Astrocyte (in vitro differentiated cells and primary cell): ENCODE measurements at places on chromosomes 6 and 20. TPM values are rescaled to one million over a fixed set of nuclear protein-coding genes. Genes with fewer than 3 reads are reported as not detected.

- no peaks in the 10 kb centered on the region for H3K4me1 ChIP-seq
- DNase-seq, result no peak
- H3K4me3 ChIP-seq, result no peak overlapping the region
- H3K27ac ChIP-seq, result no peak overlapping the region
- H3K36me3 ChIP-seq, result no peaks in the 10 kb centered on the region
- no peaks in the 10 kb centered on the region for H3K27me3 ChIP-seq
Measured at GRCh38 chr20:18904624-18905023, 91.0 kb downstream of the SCP2D1 start.

DNA sequence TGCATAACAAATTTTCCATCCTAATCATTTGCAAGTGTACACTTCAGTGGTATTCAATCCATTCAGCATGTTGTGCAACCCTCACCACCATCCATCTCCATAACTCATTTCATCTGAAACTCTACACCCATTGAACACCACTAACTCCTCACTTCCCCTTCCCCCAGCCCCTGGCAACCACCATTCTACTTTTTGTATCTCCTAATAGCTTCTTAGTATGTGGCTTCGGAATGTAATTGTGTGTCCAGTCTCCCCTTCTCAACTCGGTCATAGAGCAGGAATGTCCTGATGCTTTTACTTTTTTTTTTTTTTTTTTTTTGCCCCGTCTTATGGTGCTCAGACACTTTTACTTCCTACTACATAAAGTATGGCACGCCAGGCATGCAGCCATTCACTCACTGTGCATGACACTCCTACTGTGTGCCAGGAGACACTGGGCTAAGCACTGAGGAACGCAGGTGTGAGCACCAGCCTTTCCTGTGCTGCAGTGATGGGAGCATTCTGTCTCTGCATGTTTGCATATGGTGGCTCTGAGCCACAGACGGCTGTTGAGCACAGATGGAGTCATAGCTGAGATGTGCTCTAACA is 15.3 kb downstream of the HCK start:
- peak; percentile 90 for DNase-seq
- H3K36me3 ChIP-seq, result no peaks in the 10 kb centered on the region
- H3K4me1 ChIP-seq, result no peaks in the 10 kb centered on the region
- no peak overlapping the region for H3K27ac ChIP-seq
- peaks cover 6% of the 10 kb centered on the region for H3K27me3 ChIP-seq

DNA sequence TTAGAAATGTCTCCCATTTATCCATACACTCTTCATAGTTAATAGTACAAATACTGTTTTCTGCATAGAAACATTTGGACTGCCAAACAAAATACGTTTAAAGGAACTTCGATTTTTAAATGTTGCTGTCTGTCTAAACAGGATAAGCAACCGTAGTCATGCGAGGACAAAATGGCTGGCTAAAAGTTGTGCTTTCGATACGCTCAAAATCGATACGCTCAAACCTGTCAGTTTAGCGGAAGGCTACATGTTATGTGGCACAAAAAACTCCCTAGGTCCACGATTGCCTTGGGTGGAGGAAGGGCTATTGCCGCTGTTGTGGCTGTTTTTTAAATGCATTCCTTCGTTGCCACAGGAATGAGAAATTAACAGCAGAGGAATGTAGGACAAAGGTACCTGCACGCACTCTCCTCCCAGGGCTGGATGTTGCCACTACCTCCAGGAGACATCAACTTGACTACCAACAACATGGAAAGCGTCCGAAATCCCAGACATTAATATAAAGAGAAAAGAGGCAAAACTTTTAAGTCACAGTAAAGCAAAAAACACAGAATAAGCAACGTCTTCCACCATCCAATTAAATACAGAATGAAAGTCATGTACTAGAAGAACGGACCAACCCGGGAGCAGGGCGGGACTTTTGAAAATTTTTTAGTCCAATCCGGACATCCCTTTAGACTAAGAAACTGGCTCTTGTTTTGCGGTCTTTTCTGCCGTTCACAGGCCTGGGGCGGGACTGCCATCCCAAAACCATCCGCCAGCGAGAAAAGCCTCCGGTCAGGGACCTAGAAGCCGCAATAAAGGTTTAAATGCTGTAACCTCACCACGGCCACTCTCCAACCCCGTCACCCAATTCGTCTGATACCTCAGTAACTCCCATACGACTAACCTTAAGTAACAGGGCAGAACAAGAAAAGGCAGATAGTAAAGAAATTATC is 32.2 kb upstream of the HFE start:
- peaks cover 10% of the 10 kb centered on the region for H3K4me1 ChIP-seq
- H3K27ac ChIP-seq, result peak overlapping the region; percentile 85
- peak overlapping the region; percentile 61 for H3K4me3 ChIP-seq

GRCh38 chr6:13146442-13146841 is 181.9 kb downstream of the TBC1D7 start:
- H3K4me1 ChIP-seq, result no peaks in the 10 kb centered on the region
- no peaks in the 10 kb centered on the region for H3K36me3 ChIP-seq
- no peak for DNase-seq
- no peaks in the 10 kb centered on the region for H3K27me3 ChIP-seq
- no peak overlapping the region for H3K4me3 ChIP-seq

GRCh38 chr6:6351511-6352025 is 31.1 kb upstream of the F13A1 start:
- H3K27ac ChIP-seq, result no peak overlapping the region
- no peaks in the 10 kb centered on the region for H3K36me3 ChIP-seq
- H3K27me3 ChIP-seq, result no peaks in the 10 kb centered on the region
- no peak overlapping the region for H3K4me3 ChIP-seq

GRCh38 chr6:39961178-39961577 is 26.9 kb upstream of the MOCS1 start:
- no peaks in the 10 kb centered on the region for H3K27me3 ChIP-seq
- no peaks in the 10 kb centered on the region for H3K36me3 ChIP-seq
- H3K4me1 ChIP-seq, result no peaks in the 10 kb centered on the region

DNA sequence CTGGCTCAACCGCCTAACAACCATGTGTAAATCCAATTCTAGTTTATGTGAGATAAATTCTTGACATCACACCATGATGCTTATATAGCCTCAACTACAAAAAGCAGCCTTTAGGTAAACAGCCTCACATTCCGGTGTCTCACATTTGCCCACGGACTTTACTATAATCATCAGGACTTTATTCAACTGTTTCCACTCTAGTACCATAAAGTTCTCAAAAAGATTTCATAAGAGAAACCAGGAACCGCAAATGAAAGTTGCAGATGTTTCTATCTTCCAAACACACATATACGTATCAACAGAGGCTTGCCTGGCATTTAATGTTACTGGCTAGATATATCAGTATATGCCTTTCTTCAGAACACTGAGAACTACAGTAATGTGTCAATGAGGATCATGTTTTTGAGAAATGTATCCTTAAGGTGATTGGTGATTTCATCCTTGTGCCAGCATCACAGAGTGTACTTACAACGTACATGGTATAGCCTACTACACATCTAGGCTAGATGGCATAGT is 80.0 kb downstream of the EPB41L2 start:
- H3K4me3 ChIP-seq, result no peak overlapping the region
- H3K36me3 ChIP-seq, result no peaks in the 10 kb centered on the region
- H3K27ac ChIP-seq, result no peak overlapping the region
- DNase-seq, result no peak

DNA sequence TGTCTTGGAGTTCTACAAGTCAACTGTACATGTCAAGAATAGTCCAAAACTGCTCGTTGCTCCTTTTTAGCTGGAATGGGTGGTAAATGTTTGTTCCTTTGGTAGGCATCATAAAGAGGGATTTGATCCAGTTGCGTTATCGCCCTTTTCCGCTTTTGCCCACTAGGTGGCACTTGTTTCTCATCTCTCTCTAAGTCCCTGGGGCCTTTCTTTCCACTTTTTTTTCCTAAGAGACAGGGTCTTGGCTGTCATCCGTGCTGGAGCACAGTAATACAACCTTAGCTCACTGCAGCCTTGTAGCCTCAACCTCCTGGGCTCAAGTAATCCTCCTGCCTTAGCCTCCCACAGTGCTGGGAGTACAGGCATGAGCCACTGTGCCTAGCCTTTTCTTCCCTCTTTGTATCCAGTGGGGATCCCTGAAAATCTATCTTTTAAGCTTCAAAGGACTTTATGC is 20.7 kb downstream of the GTPBP2 start:
- peak; percentile 61 for DNase-seq
- H3K4me1 ChIP-seq, result peaks cover 5% of the 10 kb centered on the region
- no peak overlapping the region for H3K4me3 ChIP-seq
- H3K27me3 ChIP-seq, result no peaks in the 10 kb centered on the region

- no peak overlapping the region for H3K27ac ChIP-seq
- DNase-seq, result no peak
- no peaks in the 10 kb centered on the region for H3K4me1 ChIP-seq
- no peaks in the 10 kb centered on the region for H3K36me3 ChIP-seq
- no peaks in the 10 kb centered on the region for H3K27me3 ChIP-seq
Measured at GRCh38 chr6:11168091-11168635, 56.6 kb upstream of the ERVFRD-1 start.

DNA sequence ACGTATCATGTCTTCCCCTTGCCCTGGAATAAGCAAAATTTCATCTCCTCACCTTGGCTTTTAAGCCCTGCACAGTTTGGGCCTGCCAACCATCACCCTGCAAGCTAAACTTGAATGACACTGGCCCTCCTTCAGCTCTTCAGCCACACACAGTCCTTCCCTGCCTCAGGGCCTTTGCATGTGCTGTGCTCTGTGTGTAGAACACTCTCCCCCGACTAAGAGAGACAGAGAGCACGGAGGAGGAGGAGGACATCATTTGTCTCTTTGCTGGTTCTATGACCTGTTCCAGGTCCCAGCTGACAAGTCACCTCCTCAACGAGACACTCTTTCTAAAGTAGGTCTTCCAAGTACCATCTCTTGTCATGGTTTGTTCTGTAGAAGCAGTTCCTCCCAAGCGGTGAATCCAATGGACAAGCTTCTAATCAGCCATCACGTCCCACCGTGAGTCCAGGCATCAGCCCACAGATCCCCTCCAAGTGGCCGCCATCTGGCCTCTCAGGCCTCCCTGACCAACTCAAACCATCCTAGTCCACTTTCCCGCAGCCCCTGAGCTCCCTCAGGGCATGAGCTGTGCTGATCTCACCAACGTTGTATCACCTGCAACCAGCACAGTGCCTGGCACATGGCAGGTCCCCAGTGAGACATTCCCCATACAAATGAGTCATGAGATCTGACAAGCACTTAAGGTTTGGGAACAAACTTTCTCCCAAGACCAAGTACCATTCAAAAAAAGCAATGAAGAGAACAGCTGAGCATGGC is 30.5 kb downstream of the NFATC2 start:
- H3K27me3 ChIP-seq, result no peaks in the 10 kb centered on the region
- no peaks in the 10 kb centered on the region for H3K36me3 ChIP-seq
- H3K4me3 ChIP-seq, result no peak overlapping the region
- no peak for DNase-seq
- peaks cover 6% of the 10 kb centered on the region for H3K4me1 ChIP-seq
- no peak overlapping the region for H3K27ac ChIP-seq

GRCh38 chr6:149468179-149468578 is 16.6 kb downstream of the ZC3H12D start:
- H3K36me3 ChIP-seq, result no peaks in the 10 kb centered on the region
- no peak overlapping the region for H3K4me3 ChIP-seq
- H3K4me1 ChIP-seq, result peaks cover 1% of the 10 kb centered on the region

DNA sequence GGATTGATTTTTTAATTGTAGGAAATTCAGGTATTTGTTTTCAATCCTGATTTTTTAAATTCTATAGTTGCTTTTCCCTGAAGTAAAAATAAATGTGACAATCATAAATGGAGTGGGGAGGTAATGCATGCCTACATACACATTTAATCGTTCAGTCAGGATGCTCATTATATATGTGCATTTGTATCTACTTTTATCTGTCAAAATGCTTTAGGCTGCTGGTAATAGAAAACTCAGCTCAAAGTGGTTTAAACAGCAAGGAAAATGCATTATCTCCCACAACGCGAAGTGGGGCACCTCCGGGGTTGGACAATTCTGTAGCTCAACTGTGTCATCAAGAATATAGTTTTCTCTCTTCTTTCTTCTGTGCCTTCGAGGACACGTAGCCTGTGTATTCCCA is 116.4 kb upstream of the SASH1 start:
- no peak overlapping the region for H3K4me3 ChIP-seq
- peaks cover 19% of the 10 kb centered on the region for H3K4me1 ChIP-seq
- no peaks in the 10 kb centered on the region for H3K36me3 ChIP-seq
- no peak overlapping the region for H3K27ac ChIP-seq
- no peaks in the 10 kb centered on the region for H3K27me3 ChIP-seq

DNA sequence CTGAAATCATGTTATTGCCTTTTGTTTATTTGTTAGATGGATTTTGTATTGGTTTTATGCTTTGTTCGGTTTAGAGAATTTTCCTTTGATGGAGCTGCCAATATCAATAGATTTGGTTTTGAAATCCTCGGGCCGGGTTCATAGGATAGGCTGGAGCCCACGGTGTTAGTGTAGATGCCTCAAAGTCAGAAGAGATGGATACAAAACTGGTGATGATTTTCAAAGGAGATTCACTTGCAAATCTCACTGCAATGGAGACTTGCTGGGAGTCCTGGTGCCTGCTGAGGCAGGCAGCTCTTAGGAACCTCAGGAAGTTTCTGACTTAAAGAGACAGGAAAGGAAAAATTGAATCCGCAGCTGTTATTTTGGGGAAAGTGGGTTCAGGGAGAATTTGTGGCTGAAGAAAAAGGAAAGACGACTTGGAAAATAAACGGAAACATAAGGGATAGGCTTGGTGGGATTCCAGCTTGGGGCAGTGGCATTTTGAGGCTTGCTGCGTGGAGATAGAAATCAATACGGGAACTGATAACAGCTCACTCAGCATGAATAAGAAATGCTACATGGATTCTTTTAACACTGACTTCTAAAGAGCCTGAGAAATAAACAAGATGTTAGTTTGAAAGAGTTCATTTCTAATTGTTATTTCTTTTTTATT is 241.6 kb downstream of the PHACTR1 start:
- peak; percentile 10 for DNase-seq
- peaks cover 9% of the 10 kb centered on the region for H3K4me1 ChIP-seq
- no peak overlapping the region for H3K27ac ChIP-seq

DNA sequence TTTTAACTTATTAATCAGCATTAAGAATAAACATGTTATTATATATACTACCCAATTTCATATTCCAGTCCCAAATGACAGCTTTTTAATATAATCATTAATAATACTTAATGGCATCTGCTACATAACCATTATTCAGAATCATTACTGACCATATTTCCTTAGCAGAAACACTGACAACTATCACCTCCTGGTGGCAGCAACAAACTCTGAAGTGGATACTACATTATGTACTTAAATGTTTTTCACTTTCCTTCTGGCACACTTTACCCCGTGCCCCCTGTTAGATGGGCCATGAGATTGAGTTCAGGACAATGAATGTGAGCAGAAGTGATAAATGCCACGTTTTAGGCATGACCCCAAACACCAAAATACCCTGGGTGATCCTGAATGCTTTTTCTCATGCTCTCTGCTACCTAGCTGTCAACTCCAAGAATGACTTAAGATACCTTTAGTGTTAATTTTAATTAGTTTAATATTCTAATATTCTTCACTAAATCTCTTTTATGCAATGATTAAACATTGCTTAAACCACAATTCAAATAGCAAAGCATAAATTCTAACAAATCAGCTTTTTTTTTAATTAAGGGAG is 77.1 kb downstream of the LMBRD1 start:
- no peaks in the 10 kb centered on the region for H3K4me1 ChIP-seq
- H3K36me3 ChIP-seq, result peaks cover 5% of the 10 kb centered on the region
- no peak overlapping the region for H3K4me3 ChIP-seq
- no peaks in the 10 kb centered on the region for H3K27me3 ChIP-seq

GRCh38 chr6:13854716-13855250 is 40.4 kb upstream of the MCUR1 start:
- no peaks in the 10 kb centered on the region for H3K4me1 ChIP-seq
- H3K36me3 ChIP-seq, result no peaks in the 10 kb centered on the region
- DNase-seq, result no peak
- H3K27me3 ChIP-seq, result no peaks in the 10 kb centered on the region

ZNF322 gene
- 25.2 and 27.3 TPM in 2 replicates for total RNA-seq

CDSN gene
- 0.22 and 0.27 TPM in 2 replicates for total RNA-seq

LINC00237 gene
- total RNA-seq, result not detected in 2 replicates

PXT1 gene
- 0.09 and 0.14 TPM in 2 replicates for total RNA-seq

MBOAT1 gene
- total RNA-seq, result 4.8 and 6.4 TPM in 2 replicates

CD109 gene
- 18.3 and 22.9 TPM in 2 replicates for total RNA-seq

TSBP1 gene
- not detected in 2 replicates for total RNA-seq

CCM2L gene
- total RNA-seq, result 0.11 TPM in 1 of 2 replicates, not detected in the other

ZC2HC1B gene
- total RNA-seq, result not detected in 2 replicates
